Stimulated activated CD4-positive, alpha-beta T cell treated with anti-CD3 and anti-CD28 coated beads, Interleukin-4, amount 100 ng/mL, for 1 hour (primary cell): ENCODE measurements at places on chromosomes 4 and X.

GRCh38 chr4:57410331-57411052 lies 300.3 kb upstream of the IGFBP7 start:
- DNase-seq = no peak

DNA sequence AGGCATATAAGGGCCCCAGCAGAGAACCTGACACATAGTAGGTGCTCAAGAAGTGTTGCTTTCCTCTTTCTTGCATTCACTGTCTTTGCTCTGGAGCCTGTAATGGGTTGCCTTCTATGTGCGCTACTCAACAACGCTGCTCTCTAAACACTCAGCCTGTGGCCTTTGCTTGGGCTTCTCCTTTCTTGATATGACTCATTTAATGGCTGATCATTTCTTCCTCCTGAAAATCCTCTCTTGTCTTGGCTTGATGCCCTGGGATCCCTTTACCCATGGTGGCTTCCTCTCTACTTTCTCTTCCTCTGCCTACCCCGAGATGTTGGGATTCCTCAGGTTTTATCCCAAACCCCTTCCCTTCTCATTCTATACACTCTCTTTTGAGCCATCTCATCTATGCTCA lies 19.9 kb upstream of the PJA1 start:
- no peak for DNase-seq

DNA sequence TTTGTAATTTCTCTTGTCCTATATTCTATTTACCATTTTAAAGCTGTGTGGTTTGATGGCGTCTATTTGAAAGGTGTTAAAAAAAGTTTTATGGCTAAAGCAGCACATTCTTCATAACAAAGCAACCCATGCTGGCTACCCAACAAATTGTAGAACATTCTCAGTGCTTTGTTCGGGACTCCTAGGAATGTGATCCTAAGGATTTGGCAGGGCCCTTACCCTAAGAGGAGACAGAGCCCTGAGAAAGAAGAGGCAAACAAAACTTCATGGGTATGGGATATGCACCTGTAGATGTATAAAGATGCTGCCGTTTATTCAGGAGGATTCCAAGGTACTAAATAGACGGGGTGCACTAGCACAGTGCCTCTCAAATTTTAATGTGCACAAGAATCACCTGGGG lies 370.8 kb upstream of the DIPK2B start:
- no peak for DNase-seq

DNA sequence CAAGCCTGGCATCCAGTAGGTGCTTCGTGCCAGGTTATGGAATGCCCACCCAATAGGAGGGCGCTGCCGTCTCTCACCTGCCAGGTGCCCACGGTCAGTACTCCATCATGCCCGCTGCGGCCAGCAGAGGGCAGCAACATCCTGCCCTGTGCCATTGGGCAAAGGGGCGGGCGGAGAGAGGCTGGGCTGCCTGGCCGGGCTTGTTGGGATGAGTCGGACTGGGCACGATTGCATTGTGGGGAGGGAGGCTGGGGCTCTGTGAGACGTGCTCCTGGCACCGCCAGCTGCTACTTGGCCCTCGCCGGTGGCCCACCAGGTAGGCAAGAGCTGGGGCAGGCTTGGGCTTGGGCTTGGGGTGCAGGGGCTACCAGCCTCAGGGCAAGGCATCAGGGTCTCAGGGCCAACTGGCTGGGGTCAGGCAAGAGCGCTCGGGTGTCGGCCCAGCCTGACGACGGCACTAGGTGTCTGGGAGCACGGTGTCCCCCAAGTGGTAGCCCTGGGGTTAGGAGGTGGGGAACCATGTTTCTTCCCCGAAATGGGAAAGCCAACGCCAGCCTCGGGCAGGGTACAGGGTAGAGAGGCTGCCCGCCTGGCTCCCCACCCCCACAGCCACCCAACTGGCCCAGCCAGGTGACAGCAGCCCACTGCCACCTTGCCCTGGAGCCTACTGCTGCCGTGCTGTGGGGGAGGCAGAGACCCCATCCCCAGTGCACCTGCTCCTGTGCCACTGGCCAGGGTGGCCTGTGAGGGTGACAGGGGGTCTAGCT lies at the start of gene PLXNB3:
Gene PLXNB3, plus strand, starts transcription at position 261 of the 767 bp plus-strand sequence. CDS start 1,287 bp downstream, outside the sequence.
- peak; percentile 73 for DNase-seq
